ENCODE measurements at places on chromosomes 1 and 21. TPM values are rescaled to one million over a fixed set of nuclear protein-coding genes. Genes with fewer than 3 reads are reported as not detected.

- no peaks in the 10 kb centered on the region for H3K4me1 ChIP-seq
- no peak for DNase-seq
- H3K4me3 ChIP-seq: no peak overlapping the region
- H3K27ac ChIP-seq: no peak overlapping the region
Measured at GRCh38 chr1:38672692-38673091, 186.9 kb downstream of the RRAGC start.

GRCh38 chr1:209190591-209191261, 392.8 kb upstream of the CAMK1G start:
- no peaks in the 10 kb centered on the region for H3K36me3 ChIP-seq
- H3K4me1 ChIP-seq: no peaks in the 10 kb centered on the region
- H3K27me3 ChIP-seq: no peaks in the 10 kb centered on the region
- H3K27ac ChIP-seq: no peak overlapping the region

DNA sequence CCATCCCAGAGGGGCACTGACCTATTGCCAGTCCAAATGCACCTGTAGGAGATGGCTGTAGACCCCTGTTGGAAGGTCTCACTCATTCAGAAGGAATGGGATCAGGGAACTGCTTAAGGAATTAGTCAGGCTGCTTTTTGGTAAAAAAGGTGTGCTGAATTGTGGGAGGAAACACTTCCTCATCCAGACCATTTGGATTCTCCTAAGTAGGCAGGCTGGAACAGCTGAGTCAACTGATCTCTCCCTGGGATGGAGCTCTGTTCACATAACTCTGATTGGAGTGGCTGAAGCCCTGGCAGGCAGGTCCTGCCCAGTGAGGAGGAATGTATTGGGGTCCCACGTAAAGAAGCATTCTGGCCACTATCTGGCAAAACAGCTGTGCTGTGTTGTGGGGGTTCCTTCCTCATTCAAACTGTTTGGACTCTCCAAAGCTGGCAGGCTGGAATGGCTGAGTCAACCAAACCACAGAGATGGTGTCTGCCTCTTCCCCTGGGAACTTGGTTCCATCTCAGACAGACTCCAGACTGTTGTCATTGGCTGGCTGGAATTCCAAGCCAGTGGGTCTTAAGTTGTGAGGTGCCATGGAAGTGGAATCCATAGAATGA, 70.7 kb upstream of the PDC start:
- no peak overlapping the region for H3K4me3 ChIP-seq
- no peaks in the 10 kb centered on the region for H3K36me3 ChIP-seq
- DNase-seq: no peak
- no peaks in the 10 kb centered on the region for H3K27me3 ChIP-seq
- H3K27ac ChIP-seq: no peak overlapping the region

- H3K36me3 ChIP-seq: no peaks in the 10 kb centered on the region
- H3K27me3 ChIP-seq: no peaks in the 10 kb centered on the region
- DNase-seq: no peak
Measured at GRCh38 chr1:206087091-206087490, 30.1 kb downstream of the AVPR1B start.

GRCh38 chr21:39345440-39345839, 3.4 kb downstream of the HMGN1 start:
- no peak overlapping the region for H3K27ac ChIP-seq
- H3K36me3 ChIP-seq: peaks cover 18% of the 10 kb centered on the region
- no peaks in the 10 kb centered on the region for H3K27me3 ChIP-seq
- no peak for DNase-seq
- peak overlapping the region; percentile 44 for H3K4me3 ChIP-seq

DNA sequence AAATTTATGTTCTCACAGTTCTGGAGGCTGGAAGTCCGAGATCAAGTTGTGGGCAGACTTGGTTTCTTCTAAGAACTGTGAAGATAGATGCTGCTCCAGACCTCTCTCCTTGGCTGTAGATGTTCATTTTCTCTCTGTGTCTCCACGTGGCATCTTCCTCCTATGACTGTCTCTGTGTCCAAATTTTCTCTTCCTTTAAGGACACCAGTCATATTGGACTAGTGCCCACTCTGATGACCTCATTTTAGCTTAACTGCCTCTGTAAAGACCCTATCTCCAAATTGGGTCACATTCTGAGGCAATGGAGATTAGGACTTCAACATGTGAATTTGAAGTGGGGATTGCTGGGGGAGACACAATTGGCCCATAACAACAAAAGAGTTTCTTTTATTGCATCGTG, 125.3 kb upstream of the ETS2 start:
- DNase-seq: no peak
- no peak overlapping the region for H3K4me3 ChIP-seq
- no peak overlapping the region for H3K27ac ChIP-seq

The FTCD gene
- 51.6 TPM for total RNA-seq

GRCh38 chr1:244732851-244733450, 80.0 kb downstream of the DESI2 start:
- no peaks in the 10 kb centered on the region for H3K27me3 ChIP-seq
- no peaks in the 10 kb centered on the region for H3K36me3 ChIP-seq
- no peak overlapping the region for H3K4me3 ChIP-seq
- no peak for DNase-seq
- peak overlapping the region; percentile 14 for H3K27ac ChIP-seq

The HSPB7 gene
- total RNA-seq: 29.1 TPM

Measured in kidney (tissue), 22 donors.